ENCODE measurements at places on chromosomes 4 and X. TPM values are rescaled to one million over a fixed set of nuclear protein-coding genes. Genes with fewer than 3 reads are reported as not detected.

DNA sequence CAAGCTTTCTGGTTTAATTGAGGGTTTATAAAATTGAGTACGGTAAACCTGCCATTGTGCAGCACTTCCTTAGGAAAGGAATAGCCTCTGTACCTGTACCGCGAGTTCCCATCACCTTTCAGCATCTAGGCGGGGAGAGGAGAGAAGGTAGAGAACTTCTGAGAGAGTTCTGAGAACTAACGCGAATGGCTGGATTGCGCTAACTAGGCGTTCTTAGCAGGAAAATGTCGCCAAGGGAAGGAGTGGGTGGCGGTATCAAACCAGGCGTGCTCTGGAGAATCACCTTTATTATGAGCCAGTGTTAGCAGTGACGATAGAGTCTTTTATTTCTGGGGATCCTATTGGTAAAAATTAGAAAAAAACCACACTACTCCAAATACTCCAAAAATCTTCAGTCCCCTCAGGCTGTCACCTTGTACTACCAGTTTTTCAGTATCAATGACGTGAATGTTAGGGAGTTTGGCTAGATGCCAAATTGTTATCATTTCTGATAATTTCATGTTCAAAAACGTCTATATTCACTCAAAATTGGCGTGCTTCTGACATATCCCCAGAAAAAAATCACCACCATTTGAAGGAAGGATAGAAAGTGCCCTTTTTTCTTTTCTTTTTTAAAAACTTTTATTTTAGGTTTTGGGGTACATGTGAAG, 1.4 kb downstream of the UGT8 start:
- DNase-seq: no peak

RNF128 gene
- total RNA-seq: 28.0 TPM

- DNase-seq: no peak
Observed at GRCh38 chr4:27463816-27464215, 603.2 kb downstream of the STIM2 start.

DNA sequence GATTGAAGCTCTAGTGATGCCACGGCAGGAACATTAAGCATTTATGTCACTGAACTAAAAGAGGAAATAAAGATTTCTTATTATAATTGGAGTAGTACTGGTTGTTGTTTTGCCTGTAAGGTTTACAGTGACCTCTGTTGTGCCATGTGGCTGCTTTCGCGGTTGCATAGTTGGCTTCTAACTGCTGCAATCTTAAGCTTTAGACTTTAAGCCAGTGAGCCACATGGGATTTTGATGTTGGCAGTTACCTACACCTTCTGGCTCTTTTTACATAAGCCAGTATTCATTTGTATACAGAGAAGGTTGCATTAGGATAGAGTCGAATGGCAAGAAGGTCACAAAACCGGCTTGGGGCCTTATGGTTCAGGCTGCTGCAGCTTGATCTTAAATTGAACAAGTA, 1311.6 kb downstream of the RAPGEF2 start:
- no peak for DNase-seq

- DNase-seq: no peak
Observed at GRCh38 chrX:148806145-148806870, 305.9 kb downstream of the AFF2 start.

DNA sequence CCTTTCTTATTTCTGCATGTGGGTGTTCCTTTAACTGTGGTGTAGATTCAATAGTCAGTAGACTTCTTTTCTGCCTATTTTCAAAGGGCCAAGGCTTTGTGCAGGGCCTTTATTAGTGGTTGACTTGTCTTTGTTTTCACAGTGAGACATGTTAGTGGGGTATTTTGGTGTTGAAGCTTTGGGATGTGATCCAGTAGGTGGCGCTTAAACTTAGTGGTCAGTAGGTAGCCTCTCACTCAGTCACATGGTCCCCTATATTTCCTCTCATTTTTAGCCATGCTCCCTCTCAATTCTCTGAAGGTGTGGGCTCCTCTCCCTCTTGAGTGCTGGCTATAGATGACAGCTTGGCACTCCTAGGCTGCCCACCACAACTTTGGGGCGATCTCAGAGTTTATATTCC, 23.4 kb upstream of the SLC10A7 start:
- no peak for DNase-seq

GRCh38 chr4:75989846-75990528, 758 bp downstream of the SDAD1 start:
- no peak for DNase-seq

GRCh38 chr4:121789455-121789854, 11.7 kb upstream of the EXOSC9 start:
- no peak for DNase-seq

RASGEF1B gene
- 24.5 TPM for total RNA-seq

GRCh38 chr4:141826260-141826659, 189.9 kb downstream of the IL15 start:
- no peak for DNase-seq

DNA sequence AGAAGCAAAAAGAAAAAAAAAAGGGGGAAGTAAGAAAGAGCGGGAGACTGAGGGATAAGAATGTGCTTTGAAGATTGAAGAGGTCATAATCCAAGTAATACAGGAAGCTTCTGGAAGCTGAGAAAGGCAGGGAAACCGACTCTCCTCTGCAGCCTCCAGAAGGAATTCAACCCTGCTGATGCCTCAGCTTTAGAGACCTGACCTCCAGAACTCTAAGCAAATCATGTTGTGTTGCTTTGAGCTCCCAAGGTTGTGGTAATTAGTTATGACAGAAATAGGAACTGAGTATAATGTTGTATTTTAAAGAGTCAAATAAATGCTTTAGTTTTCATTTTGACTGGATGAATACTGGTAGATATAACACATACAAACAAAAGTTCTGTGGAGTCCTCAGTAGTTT, 48.0 kb upstream of the FAT1 start:
- DNase-seq: no peak

DNA sequence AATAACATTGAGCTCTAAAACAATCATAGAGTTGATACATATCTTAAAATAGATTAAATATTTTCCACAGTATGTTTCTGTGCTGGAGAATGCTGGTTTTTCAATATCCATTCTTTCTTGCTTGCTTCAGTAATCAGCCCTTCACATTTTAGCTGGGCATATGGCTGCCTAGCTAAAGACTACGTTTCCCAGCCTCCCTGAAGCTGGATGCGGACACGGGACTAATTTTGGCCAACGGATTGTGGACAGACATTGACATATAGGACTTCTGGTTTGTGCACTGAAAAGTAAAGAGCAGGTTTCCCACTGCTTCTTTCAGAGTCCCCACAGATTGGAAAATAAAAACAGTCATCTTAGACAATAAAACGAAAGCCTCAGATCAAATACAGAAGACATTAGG, 97.3 kb downstream of the COL25A1 start:
- DNase-seq: no peak

SHROOM2 gene
- 3.9 TPM for total RNA-seq

GPR173 gene
- 0.47 TPM for total RNA-seq

DNA sequence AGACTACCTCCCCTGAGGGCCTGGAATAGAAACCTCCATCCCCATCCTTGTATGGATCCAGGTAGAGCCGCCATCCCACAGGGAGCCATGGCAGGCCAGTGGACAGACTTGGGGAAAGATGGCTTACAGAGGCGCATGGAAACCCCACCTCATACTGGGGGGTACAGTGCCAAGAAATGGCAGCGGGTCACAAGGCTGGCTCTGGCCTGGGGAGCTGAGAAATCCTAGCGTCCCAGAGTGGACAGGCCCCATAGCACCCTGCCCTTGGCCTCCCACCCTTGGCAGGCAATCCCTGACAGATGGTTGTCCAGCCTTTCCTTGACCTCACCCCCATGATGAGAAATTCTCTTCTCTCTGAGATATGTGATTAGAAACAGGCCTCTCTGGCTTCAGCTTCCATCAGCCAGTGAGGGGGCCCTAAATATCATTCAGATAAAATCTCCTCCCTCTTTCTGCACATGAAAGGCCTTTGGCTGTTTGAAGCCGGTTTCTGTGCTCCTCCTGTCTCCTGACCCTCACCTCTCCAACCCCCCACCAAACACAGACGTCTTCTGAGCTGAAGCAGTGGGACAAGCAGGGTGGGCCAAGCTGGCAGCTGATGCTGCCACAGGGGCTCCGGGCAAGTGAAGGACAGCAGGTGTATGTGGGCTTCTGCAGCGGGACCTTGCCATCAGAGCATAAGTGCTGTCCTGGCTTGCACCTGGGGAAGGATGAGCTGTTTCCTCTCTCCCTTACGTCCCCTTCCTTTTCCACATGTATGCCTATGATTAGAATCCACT, 204.4 kb upstream of the MAMLD1 start:
- no peak for DNase-seq

ARHGAP6 gene
- total RNA-seq: 1.1 TPM

DNA sequence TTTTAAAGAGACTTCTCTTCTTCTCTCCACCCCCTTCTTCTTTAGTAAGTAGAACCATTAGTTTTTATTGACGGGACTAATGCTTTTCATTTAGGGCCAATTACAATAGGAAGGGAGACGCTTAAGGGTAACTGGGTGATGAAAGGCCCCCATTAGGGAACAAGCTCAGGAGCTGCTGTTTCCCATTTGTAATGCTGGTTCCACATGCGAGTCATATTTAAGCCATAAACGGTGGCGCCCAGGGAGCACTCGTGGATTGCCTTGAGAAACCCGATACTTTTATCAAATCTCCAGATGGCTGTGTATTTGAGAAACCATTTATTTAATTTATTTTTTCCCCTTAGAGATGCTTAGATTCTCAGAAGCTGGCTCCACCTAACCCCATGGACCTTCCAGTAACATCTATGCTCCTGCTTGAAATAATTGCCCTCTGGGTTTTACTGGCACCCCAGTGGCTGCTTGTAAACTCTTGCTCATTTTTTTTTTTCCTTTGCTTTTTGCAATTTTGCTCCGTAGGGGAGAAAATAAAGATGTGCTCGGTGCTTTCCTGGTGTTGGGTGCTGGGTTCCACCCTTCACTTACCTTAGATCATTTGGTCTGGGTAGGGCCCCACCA, 124.2 kb upstream of the MSX1 start:
- DNase-seq: no peak

- no peak for DNase-seq
Observed at GRCh38 chr4:129131343-129131742, 35.4 kb downstream of the C4orf33 start.

- DNase-seq: no peak
Observed at GRCh38 chr4:61440321-61440720, 240.2 kb downstream of the ADGRL3 start.

DNA sequence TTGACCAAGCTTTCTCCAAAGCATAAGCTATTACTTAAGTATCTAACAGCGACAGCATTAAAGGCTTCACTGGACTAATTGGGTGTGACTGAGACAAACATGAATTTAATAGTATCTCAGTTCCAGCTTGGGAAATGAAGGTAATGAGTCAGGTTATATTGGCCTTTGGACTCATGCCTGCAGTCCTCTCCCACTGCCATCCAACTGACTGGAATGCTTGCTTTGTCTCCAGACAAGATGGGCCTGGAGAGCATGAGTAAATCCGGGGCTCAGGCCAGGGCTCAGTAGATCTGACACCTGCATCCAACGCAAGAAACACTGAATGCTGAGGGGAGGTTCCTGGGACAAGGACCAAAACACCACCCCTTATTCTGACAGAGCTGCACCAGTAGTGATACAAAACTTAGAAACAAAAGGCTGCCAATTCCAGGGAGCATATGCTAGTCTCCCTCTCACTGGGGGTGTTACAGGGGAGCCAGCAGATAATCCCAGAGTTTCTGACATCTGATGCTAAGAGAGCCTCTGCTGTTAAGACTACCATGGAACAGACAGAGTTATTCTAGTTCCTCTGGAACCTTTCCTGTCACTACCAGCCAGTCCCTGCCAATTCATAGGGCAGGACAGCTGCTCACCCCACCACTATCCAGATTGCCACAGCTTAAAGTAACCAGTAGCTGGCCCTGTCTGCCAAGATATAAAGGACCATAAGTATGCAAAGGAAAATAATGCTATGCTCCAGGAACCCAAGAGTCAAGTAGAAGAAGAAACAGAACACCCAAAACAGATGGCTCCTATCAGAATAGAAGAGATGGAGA, 293.8 kb downstream of the IQCM start:
- DNase-seq: peak; percentile 37
